ENCODE measurements at places on chromosomes 2 and 18. TPM values are rescaled to one million over a fixed set of nuclear protein-coding genes. Genes with fewer than 3 reads are reported as not detected.

KLHL41 gene
- total RNA-seq = 9.8 TPM

ALKAL2 gene
- total RNA-seq = not detected

LRATD1 gene
- total RNA-seq = under 0.01 TPM

SF3B6 gene
- total RNA-seq = 101 TPM

PAX3 gene
- not detected for total RNA-seq

DCDC2C gene
- not detected for total RNA-seq
